ENCODE measurements at places on chromosomes 16 and 17. TPM values are rescaled to one million over a fixed set of nuclear protein-coding genes. Genes with fewer than 3 reads are reported as not detected.

DNA sequence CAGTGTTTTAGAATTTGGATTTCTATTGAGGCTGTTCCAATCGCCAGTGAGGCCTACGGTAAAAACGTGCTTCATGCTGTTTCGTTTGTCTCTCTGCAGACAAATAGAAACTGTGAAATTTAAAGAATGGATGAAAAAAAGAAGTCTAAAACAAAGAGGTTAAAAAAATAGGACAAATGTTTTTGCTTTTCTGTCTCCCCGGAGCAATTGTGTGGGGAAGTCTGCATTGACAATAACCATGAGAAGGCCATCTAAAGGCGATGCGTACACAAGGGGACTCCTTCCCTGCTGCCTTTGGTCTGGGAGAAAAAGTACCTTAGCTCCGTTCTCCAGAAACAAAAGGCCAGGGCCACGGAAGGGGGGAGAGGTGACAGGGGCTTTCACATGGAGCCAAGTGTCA, 4.6 kb upstream of the ZFHX3 start:
- no peaks in the 10 kb centered on the region for H3K36me3 ChIP-seq
- no peak overlapping the region for H3K4me3 ChIP-seq
- H3K27ac ChIP-seq, result no peak overlapping the region
- H3K27me3 ChIP-seq, result peaks cover 46% of the 10 kb centered on the region

DNA sequence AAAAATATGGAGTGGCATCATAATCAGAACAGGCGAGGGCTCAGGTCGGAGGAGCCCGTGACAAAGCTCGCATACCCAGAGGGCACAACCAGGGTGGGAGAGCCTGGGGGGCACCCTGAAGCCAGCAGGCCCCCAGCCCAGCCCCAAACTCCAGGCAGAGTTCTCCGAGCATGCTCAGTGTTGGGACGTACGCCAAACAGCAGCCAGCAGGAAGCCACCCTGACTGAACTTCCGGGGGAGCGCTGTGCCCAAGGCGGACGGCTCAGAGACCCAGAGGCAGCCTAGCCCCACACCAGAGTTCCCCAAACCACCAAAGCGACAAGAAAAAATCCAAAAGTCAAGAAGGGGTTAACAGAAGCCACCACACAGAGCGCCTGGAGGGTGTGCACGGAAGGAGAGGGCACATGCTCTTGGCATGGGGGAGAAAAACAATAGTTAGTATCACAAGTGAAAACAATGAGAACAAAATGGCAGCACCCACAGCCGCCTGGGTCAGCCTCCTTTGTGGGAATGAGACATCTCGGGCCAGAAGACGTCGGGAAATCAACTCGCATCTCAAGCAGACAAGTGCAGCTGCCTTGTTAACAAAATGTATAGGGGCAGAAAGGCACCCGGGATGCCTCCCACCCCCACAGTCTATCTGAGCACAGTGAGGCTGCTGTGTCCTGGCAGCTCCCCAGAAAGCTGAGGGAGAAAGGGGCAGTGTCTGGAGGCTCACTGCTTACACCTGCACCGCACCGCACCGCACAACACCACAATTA, 11.9 kb downstream of the EXOC7 start:
- peak overlapping the region; percentile 45 for H3K4me3 ChIP-seq
- H3K27ac ChIP-seq, result peak overlapping the region; percentile 89
- no peaks in the 10 kb centered on the region for H3K27me3 ChIP-seq
- H3K4me1 ChIP-seq, result no peaks in the 10 kb centered on the region
- peak; percentile 26 for DNase-seq

GRCh38 chr16:27199235-27199586, 4.1 kb upstream of the KDM8 start:
- H3K27me3 ChIP-seq, result no peaks in the 10 kb centered on the region
- H3K4me3 ChIP-seq, result no peak overlapping the region
- peaks cover 10% of the 10 kb centered on the region for H3K36me3 ChIP-seq
- H3K27ac ChIP-seq, result peak overlapping the region; percentile 21
- peaks cover 77% of the 10 kb centered on the region for H3K4me1 ChIP-seq

- H3K4me1 ChIP-seq, result no peaks in the 10 kb centered on the region
- H3K36me3 ChIP-seq, result no peaks in the 10 kb centered on the region
- no peak overlapping the region for H3K4me3 ChIP-seq
- no peaks in the 10 kb centered on the region for H3K27me3 ChIP-seq
- DNase-seq, result no peak
These were observed 426.0 kb upstream of the CDH11 start for GRCh38 chr16:65547772-65548446.

GRCh38 chr16:83366228-83366627, 441.6 kb upstream of the HSBP1 start:
- no peaks in the 10 kb centered on the region for H3K36me3 ChIP-seq
- DNase-seq, result no peak
- H3K27me3 ChIP-seq, result peaks cover 2% of the 10 kb centered on the region
- H3K4me1 ChIP-seq, result no peaks in the 10 kb centered on the region
- no peak overlapping the region for H3K4me3 ChIP-seq
- no peak overlapping the region for H3K27ac ChIP-seq

GRCh38 chr17:9355846-9356245, 219.8 kb downstream of the STX8 start:
- H3K27me3 ChIP-seq, result no peaks in the 10 kb centered on the region
- H3K4me3 ChIP-seq, result no peak overlapping the region
- no peak for DNase-seq
- H3K36me3 ChIP-seq, result peaks cover 4% of the 10 kb centered on the region

GRCh38 chr16:30904114-30904780, 7.8 kb downstream of the CTF1 start:
- peaks cover 4% of the 10 kb centered on the region for H3K36me3 ChIP-seq
- H3K4me1 ChIP-seq, result peaks cover 28% of the 10 kb centered on the region
- DNase-seq, result no peak
- no peaks in the 10 kb centered on the region for H3K27me3 ChIP-seq

- peaks cover 64% of the 10 kb centered on the region for H3K4me1 ChIP-seq
- no peak overlapping the region for H3K4me3 ChIP-seq
- no peak for DNase-seq
- H3K27me3 ChIP-seq, result peaks cover 2% of the 10 kb centered on the region
- peaks cover 7% of the 10 kb centered on the region for H3K36me3 ChIP-seq
These were observed 17.9 kb upstream of the NSMCE1 start for GRCh38 chr16:27286451-27286850.

DNA sequence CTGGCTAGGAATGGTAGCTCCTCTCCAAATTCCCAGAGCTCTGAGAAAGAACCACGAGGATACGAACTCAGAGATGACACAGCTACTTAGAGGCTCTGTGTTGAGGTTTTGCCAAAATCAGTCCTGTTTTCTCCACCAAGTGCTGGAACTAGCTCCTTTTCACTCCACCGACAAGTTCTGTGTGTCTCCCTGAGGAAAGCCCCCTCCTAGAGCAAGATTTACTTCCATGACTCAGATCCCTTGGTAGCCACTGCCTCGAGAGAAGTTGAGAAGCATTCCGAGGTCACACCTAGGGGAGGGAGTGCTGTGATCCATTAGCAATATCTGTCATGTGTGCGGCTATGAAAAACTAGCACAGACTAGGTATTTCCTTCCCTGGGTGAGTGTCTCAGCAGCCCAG, 30.6 kb downstream of the IL21R start:
- H3K27me3 ChIP-seq, result no peaks in the 10 kb centered on the region
- peaks cover 87% of the 10 kb centered on the region for H3K36me3 ChIP-seq
- no peak overlapping the region for H3K4me3 ChIP-seq
- DNase-seq, result peak; percentile 1
- peak overlapping the region; percentile 77 for H3K27ac ChIP-seq

DNA sequence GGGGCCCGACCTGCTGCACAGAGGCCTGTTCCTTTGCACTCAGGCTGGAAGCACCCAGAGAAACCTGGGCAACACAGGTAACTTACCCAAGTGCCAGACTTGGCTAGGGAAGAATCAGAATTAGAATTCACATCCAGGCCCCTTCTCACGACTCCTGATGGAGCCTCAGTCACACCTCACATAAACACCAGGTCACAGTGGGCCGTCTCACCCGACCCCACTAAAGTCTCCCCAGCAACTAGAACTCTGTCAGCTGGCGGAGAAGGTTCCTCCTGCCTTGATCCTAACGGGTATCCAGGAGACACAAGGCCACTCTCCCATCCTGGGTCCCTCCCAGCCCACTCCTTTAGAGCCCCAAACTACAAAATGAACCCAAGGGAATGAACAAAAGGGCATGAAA, 6.4 kb downstream of the TK2 start:
- peaks cover 23% of the 10 kb centered on the region for H3K4me1 ChIP-seq
- no peak overlapping the region for H3K4me3 ChIP-seq
- no peaks in the 10 kb centered on the region for H3K36me3 ChIP-seq
- no peak for DNase-seq
- no peak overlapping the region for H3K27ac ChIP-seq
- H3K27me3 ChIP-seq, result no peaks in the 10 kb centered on the region

DNA sequence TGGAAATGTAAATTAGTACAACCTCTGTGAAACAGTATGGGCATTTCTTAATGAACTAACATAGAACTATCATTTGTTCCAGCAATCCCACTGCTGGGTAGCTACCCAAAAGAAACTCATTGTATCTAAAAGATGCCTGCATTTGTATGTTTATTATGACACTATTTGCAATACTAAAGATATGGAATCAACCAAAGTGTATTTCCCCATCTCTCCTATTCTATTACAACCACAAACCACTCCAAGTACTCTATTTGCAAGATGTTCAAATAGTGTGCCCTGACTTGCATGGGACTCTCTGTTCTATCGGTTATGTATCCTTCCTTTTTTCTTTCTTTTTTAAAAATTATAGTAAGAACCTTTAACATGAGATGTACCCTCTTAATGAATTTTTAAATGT, 845.2 kb downstream of the CDH11 start:
- no peaks in the 10 kb centered on the region for H3K27me3 ChIP-seq
- H3K4me3 ChIP-seq, result no peak overlapping the region
- DNase-seq, result no peak
- H3K4me1 ChIP-seq, result no peaks in the 10 kb centered on the region

GRCh38 chr17:6496116-6496481, 51.8 kb downstream of the PIMREG start:
- no peak overlapping the region for H3K4me3 ChIP-seq
- peak; percentile 58 for DNase-seq
- H3K27me3 ChIP-seq, result no peaks in the 10 kb centered on the region
- H3K36me3 ChIP-seq, result no peaks in the 10 kb centered on the region

DNA sequence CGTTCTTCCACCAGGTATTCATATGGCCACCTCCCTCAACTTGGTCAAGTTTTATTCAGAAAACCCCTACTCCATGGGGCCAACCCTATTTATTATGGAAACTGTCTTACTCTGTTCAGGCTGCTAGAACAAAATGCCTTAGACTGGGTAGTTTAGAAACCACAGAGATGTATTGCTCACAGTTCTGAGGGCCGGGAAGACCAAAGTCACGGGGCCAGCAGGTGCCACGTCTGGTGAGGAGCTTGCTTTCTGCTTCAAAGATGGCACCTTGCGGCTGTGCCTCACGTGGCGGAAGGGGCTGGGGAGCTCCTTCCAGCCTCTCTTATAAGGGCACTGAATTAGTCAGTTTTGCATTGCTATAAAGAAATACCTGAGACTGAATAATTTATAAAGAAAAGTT, 74.3 kb downstream of the AXIN2 start:
- DNase-seq, result peak; percentile 32
- H3K4me1 ChIP-seq, result peaks cover 4% of the 10 kb centered on the region
- H3K27ac ChIP-seq, result no peak overlapping the region

DNA sequence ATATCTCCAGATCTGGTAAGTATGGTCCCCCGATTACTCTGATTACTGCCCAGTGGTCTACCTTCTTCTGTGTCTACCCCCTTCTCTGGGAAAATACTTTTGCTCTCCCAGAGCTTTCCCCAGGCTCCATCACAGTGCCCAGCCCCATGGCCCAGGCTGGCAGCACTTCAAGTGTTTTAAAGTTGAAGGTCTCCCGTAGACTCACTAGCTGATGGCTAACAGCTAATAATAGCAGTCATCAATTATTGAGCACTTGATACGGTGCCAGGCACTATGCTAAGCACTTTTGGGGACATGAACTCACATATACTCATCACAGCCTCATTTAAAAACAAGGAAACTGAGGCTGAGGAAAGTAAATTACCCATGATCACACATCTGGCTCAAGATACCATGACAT, 33.4 kb downstream of the DCUN1D3 start:
- peaks cover 6% of the 10 kb centered on the region for H3K36me3 ChIP-seq
- no peak overlapping the region for H3K4me3 ChIP-seq
- H3K4me1 ChIP-seq, result peaks cover 24% of the 10 kb centered on the region
- no peak for DNase-seq

DNA sequence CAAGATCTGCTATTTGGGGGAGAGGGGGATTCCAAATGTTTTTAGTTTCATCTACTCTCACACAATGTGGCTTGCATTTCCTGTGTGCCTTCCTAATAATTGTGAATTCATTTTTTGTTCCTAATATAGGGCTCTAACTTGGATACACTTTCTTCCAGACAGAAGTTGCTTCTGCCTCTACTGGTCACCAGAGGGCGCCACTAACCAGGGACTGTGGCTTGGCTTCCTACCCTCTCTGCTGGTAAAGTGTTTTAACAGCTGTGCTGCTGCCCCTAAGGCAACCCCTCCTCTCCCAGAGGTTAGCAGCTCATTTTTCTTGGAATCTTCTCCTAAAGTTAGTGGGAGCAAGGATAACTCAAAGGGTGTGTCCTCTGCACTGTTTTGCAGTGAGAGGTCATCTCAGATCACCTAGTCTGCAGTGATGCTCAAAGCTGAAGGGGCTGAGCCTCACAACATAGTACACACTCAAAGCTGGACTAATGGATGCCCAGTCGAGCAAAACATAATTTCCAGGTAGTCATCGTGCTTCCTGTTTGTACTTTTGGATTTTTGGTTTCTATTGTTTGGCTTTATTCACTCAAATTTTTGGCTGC, 5.0 kb upstream of the PRSS54 start:
- H3K4me1 ChIP-seq, result no peaks in the 10 kb centered on the region
- peak; percentile 58 for DNase-seq
- H3K27me3 ChIP-seq, result peaks cover 6% of the 10 kb centered on the region
- H3K36me3 ChIP-seq, result no peaks in the 10 kb centered on the region

- H3K4me3 ChIP-seq, result no peak overlapping the region
- no peaks in the 10 kb centered on the region for H3K36me3 ChIP-seq
- peaks cover 19% of the 10 kb centered on the region for H3K4me1 ChIP-seq
- H3K27me3 ChIP-seq, result peaks cover 4% of the 10 kb centered on the region
- no peak for DNase-seq
These were observed 88.0 kb upstream of the CBX4 start for GRCh38 chr17:79927136-79927661.

THUMPD1 gene
- 45.0 TPM for total RNA-seq

NEUROD2 gene
- not detected for total RNA-seq

CEP295NL gene
- 0.18 TPM for total RNA-seq

AOC3 gene
- 2.0 TPM for total RNA-seq

DHX8 gene
- total RNA-seq, result 43.0 TPM

RPAIN gene
- total RNA-seq, result 56.9 TPM

NAA60 gene
- total RNA-seq, result 24.6 TPM

CCL18 gene
- total RNA-seq, result not detected

TNFRSF17 gene
- total RNA-seq, result not detected

ORC6 gene
- 49.2 TPM for total RNA-seq

Measured in activated CD8-positive, alpha-beta T cell treated with anti-CD3 and anti-CD28 coated beads for 36 hours (primary cell).